Fibroblast of villous mesenchyme (primary cell): ENCODE measurements at places on chromosomes 16 and 17. TPM values are rescaled to one million over a fixed set of nuclear protein-coding genes. Genes with fewer than 3 reads are reported as not detected.

AURKB gene
- 12.9 and 19.0 TPM in 2 replicates for total RNA-seq

GDPD1 gene
- 0.97 and 2.6 TPM in 2 replicates for total RNA-seq

KRTAP4-5 gene
- total RNA-seq: not detected in 2 replicates

AXIN1 gene
- total RNA-seq: 14.5 and 16.4 TPM in 2 replicates

CLEC3A gene
- total RNA-seq: not detected in 2 replicates

SYNGR3 gene
- 1.6 and 2.6 TPM in 2 replicates for total RNA-seq

ENO3 gene
- total RNA-seq: 2.6 and 7.4 TPM in 2 replicates

BCL6B gene
- not detected in 2 replicates for total RNA-seq

CCDC200 gene
- total RNA-seq: not detected in 2 replicates

GRCh38 chr17:66230922-66231591, 1.8 kb upstream of the APOH start:
- DNase-seq: peak; percentile 22

GRCh38 chr16:49993579-49993978, 31.4 kb upstream of the CNEP1R1 start:
- no peak for DNase-seq

GRCh38 chr16:1533443-1533951, at the start of gene TMEM204:
TMEM204 (plus strand) TSS chr16:1533666; CDS start chr16:1534276, 610 bp downstream.
- peak; percentile 90 for DNase-seq

- no peak for DNase-seq
Measured at GRCh38 chr16:83363521-83363920, 444.3 kb upstream of the HSBP1 start.

GRCh38 chr17:40473573-40474365, 27.7 kb downstream of the TNS4 start:
- no peak for DNase-seq

DNA sequence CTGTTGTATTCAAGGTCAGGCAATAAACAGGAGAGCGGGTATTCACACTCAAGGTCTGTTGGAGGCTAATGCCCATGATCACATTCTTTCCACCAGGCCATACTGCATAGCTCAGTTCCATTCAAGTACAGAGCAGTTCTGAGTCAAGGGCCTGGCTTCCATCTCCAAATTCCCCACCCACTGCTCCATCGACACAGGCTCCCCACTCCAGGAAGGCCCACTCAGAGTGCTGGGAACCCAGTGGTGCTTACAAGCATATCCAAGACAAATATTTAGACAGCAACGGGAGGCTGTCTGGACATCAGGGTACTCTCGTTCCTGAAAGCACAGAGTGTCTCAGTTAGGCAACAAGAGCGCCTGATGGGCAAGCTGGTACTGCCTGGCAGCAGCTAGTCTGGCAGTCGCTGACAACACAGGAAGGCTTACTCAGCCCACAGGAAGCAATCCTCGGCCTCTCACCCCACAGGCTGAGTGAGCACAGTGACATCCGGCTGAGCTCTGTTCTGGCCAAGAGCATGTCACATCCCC, 40.9 kb downstream of the RFFL start:
- peak; percentile 78 for DNase-seq

DNA sequence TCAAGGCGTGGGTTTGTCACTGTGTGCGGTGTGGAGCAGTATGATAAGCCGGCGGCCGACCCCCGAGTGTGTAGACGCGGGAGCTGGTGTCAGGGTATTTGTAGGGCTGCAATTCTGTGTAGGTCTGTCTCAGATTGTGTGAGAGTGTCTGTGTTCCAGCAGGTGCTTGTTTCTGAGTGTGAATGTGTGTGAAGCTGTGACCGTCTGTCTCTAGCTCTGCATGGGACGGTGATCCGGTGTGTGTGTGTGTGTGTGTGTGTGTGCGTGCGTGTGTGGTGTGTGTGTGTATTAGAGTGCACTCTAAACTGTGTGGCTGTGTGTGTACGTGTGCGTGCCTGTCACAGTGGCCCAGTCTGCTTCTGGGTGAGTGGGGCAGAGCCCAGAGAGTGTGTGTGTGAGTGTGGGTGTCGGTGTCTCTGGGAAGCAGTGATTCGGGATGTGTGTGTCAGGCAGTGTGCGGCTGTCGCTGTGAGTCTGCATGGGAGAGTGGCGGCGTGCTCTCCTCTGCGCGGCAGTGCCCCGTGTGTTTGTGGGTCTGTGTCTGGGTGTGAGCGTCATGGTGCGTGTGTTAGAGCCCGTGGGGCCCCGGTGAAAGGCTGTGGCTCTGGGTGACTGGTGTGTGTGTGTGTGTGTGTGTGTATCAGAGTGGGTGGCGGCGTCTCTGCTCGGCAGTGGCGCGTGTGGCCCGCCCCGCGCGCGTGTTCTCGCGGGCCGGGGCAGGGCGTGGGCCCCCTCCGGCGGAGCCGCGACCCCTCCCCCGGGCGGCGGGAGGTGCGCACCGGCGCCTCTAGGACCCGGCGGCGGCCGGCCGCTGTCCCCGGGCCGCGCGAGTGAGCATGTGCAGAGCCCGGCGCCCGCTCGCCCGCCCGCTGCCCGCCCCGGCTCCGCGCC, at the start of gene WSCD1:
Gene WSCD1 (plus strand): TSS at position 841 of the 891 bp plus-strand sequence. CDS start 10,280 bp downstream, outside the sequence.
- no peak for DNase-seq

- DNase-seq: no peak
Measured at GRCh38 chr17:57603546-57603945, 141.6 kb downstream of the CCDC182 start.

- no peak for DNase-seq
Measured at GRCh38 chr16:89135166-89135565, 36.4 kb upstream of the CDH15 start.

DNA sequence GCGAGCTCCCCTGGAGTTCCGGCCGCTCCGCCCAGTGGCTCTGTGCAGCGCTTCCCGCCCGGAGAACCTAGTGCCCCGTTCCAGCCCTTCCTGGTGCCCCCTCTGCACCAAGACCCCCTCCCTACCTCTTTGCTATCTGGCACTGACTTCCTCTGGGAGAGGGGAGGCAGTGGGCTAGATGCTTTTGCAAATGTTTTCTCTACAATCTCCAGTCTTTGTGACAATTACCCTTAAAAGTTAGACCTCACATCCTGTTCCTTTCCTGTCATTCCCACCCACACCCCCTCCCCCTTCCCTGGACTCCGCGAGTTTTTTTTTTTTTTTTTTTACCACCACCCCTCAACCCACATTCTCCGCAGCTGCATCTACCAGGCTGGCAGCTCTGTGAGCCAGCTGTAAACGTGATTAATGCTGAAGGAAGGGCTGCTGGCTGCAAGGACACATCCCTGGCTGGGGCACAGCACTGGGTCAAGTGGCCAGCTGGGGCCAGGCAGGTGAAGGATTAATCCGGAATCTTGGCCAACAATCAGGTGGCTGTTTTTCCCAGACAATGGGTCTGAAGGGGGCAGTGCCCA, 101.5 kb downstream of the MGAT5B start:
- DNase-seq: no peak

- DNase-seq: no peak
Measured at GRCh38 chr16:74817851-74818250, 43.2 kb upstream of the FA2H start.

DNA sequence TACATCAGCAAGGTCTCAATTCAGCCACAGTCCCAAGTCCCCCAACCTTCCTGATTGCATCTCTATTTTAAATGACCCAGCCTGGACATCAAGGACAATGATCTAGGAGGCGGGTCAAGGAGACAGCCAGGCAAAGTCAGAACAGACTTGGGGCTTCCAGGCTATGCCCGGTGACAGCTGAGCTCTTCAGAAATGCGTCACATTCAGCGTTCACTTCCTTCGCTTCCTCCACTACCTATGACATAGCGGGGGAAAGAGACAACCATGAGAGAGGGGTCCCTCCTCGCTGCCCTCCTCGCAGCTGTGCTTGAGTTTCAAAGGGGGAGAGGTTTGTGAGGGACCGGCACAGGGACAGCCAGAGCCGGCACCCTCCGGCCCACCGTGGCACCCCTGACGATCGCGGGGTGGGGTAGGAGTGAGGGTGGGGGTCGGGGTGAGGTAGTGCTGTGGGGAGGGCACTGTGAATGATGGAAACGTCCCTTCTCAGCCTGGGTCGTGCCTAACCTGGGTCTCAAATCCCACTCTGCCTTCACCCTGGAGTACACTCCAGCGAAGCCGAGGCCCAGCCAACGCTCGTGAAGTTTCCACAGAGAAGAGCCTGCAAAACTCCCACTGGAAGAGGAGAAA, 12.3 kb upstream of the LGALS3BP start:
- no peak for DNase-seq

DNA sequence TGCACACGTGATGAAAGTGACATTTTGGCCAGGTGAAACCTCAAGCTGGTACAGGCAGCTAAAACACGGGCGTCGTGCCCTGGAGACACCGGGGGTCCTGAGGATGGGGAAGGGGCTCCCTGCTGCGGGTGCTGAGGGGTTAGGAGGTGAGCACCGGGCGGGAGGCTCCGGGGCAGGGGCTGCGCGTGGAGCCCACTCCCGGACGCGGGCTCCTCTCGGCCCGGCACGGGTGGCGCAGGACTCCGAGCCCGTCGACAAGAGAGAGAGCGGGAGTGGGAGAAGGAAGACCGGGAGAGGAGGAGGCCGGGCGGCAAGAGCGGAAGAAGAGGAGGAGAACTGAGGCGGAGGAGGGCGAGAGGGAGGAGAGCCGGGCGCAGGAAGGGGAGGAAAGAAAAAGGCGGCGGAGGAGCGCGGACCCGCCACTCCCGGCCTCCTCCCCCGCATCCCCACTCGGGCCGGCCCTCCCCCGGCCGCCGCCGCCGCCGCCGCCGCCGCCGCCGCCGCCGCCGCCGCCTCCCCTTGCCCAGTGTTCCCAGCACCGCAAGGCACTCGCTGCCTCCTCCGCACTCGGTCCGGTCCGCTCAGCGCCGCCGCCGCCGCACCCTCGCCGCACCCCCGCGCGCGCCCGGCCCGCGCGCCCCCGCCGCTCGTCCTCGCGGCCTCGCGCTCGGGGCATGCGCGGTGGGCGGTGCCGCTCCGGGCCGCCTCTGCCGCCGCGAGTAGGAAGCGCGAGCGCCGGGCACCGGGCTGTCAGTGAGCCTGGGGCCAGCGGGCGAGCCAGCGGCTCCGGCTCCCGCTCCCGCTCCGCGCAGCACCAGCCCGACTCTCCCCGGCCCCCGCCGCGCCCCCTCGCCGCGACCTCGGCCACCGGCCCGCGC, at the start of gene PRKCA:
Gene PRKCA (plus strand): TSS at position 750 of the 878 bp plus-strand sequence.
- DNase-seq: peak; percentile 74

- no peak for DNase-seq
Measured at GRCh38 chr17:31392002-31392855, 754 bp downstream of the RAB11FIP4 start.

- no peak for DNase-seq
Measured at GRCh38 chr16:83407928-83408327, 399.9 kb upstream of the HSBP1 start.

GRCh38 chr16:80150978-80151721, 389.6 kb upstream of the DYNLRB2 start:
- DNase-seq: peak; percentile 30

DNA sequence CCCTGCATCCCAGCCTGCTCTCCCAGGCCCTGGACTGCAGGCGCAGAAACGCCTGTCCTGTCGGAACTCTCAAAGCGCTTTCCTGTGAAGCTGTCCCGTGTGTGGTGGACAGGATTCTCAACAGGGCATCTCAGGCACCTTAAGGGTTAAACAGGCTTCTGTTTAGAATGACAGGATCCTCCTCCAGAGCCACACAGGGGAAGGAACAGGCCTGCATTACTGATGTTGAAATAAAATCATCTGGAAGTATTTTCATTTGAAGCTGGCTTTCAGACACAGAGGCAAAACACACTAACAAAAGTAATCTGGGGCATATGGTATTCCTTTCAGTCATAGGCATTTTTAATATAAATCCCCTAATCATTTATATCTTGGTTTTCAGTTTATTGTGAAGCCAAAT, 7.4 kb downstream of the HS3ST3A1 start:
- DNase-seq: peak; percentile 31

GRCh38 chr16:982145-983043, 824 bp downstream of the SOX8 start:
- DNase-seq: no peak

GRCh38 chr16:87295661-87296531, 21.3 kb downstream of the C16orf95 start:
- no peak for DNase-seq

DNA sequence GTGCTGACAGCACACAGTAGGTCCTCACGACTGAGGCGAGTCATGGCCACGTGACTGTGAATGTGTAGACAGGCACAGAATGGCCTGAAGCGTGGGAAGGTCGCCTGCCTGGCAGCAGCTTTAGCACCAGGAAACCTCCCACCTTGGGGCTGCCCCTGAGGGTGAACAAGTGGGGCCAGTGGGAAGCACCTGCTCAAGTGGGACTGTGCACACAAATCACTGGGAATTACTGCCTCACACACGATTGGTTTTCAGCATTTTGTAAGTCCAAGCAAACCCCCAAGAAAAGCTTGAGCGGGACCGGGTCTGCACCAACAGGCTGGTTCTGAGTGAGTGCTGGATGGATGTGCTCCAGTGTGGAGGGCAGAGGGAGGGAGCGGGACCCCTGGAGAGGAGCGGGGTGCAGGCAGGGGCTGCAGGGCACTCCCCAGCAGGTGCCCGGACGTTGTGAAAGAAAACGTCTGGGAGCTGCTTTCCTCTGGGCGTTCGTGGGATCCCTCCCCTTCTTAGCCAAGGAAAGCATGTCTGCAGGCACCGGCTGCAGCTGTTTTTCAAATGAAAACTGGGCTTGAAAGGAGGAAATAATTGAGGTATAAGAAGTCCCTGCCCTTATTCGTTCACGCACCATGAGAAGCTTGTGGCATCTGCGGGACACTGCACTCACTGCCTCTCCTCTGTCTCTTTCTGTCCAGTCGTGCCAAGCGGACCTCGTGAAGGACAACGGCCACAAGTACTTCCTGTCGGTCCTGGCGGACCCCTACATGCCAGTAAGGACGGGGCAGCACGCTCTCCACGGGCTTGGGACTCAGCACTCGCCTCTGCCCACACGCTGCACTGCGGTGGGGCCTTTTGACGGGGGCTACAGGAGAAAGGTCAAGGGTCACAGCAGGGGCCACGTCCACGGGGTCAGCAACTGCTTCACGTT, 111.7 kb upstream of the CHMP6 start:
- DNase-seq: no peak
